Sciatic nerve (tissue), 2 donors: ENCODE measurements at places on chromosomes 2 and 18. TPM values are rescaled to one million over a fixed set of nuclear protein-coding genes. Genes with fewer than 3 reads are reported as not detected.

The GALNT3 gene
- total RNA-seq: 2.5 TPM

The SNED1 gene
- 148 TPM for total RNA-seq

The IL36G gene
- total RNA-seq: not detected

DNA sequence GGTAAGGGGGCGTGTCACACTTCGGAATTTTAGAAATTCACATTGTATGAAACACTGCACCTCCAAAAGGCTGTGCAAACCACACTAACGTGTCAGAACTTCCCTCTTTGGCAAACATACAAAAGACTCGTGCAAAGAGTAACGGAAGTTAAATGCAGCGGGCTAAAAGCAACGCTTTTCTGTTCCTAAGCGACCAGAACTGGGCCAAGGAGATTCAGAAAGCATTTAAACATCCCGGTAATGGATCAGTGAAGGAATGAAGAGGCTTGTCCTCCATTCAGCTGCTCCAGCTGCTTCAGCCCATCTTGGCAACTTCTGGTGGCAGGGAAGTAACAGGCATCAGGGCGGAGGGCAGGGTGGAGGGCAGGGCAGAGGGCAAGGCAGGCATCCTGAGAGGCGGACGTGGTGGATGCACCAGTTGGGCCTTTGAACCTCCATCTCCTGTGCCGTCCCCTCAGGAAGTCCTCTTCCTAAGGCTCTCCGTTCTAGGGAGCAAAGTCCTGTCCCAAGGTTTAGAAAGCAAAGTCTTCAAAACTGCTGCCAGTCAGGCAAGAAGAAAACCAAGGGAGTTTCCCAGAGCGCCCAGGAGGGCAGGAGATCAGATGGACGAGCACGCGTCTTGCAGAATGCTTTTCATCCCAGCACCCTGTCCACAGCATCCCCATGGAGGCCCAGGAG lies 230.7 kb downstream of the ZNF516 start:
- DNase-seq: no peak

DNA sequence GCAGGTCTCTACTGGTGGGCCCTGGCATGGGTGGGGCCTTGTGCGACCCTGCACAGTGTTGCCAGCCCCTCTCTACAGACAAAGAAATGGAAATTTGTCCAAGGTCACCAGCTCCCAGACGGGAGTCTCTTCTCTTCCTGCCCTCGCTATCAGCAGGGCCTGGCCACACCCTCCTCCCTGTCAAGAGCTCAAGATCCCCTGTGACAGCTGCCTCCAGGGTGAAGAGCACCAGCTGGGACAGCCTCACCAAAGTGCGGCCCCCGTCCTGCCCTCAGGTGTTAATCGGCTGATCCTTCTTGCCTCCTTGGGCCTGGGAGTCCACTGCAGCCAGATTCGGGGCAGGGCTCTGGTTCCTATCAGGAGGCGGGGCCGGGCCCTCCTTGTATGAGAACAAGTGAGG lies 259.1 kb downstream of the TWIST2 start:
- DNase-seq: no peak

GRCh38 chr2:190533968-190534309 lies 583 bp downstream of the NEMP2 start:
- no peak for DNase-seq

- DNase-seq: no peak
These were observed 34.9 kb upstream of the TFCP2L1 start for GRCh38 chr2:121319941-121320340.

GRCh38 chr2:209321076-209321475 lies 102.8 kb upstream of the MAP2 start:
- no peak for DNase-seq

GRCh38 chr2:69092857-69093256 lies 79.9 kb downstream of the ANTXR1 start:
- no peak for DNase-seq

- no peak for DNase-seq
These were observed 174.1 kb downstream of the SMAD7 start for GRCh38 chr18:48776641-48777025.

DNA sequence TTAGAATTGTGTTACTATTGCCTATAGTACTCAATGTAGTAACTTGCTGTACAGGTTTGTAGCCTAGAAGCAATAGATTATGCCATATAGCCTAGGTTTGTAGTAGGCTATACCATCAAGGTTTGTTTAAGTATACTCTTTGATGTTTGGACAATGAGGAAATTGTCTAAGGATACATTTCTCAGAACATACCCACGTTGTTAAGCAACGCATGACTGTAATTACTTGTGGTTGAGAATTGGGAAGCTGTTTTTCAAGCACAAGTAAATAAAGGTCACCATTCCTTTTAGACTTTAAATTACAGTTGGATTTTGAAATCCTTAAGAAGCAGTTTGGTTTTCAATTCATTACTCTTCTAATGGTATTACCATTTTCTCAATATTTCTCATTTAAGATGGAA lies 89.8 kb upstream of the KCNH7 start:
- DNase-seq: no peak

GRCh38 chr2:37376421-37377186 lies 32.2 kb downstream of the QPCT start:
- no peak for DNase-seq
